ENCODE measurements at places on chromosomes 7 and 10.

DNA sequence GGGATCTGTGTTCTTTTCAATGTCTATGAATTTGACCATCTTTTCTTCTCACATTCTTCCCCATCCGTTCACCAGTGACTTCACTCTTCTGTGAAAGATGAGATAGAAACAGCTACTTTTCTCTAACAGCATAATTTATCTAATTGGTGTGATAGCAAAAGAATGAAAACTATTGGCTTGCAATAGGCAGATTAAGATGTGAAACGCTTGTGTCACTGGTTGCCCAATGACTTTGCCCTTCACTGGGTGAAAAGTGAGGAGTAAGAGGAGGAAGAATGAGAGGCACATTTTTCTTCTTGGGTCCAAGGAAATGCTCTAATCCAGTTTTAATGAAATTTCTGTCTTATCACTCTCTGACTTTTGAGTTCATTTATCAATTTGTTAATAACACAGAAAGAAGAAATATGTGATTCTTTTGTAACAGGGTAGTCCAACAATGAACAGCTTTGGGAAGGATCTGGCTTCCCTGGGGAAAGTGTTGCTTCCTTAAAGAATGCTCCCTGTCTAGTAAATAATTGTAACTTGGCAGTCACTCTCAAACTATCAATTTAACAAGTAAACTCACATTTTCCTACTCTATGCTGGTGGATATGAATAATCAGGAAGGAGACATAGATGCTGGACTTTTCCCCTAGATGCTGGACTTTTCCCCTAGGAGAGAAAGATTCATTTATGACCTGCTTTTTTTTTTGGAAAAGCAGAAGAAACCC lies 35.1 kb downstream of the BET1 start:
- DNase-seq, result no peak

GRCh38 chr7:126185959-126186580 lies 1066.7 kb downstream of the GRM8 start:
- DNase-seq, result no peak

- DNase-seq, result no peak
Measured at GRCh38 chr7:106471021-106471420, 186.2 kb upstream of the NAMPT start.

DNA sequence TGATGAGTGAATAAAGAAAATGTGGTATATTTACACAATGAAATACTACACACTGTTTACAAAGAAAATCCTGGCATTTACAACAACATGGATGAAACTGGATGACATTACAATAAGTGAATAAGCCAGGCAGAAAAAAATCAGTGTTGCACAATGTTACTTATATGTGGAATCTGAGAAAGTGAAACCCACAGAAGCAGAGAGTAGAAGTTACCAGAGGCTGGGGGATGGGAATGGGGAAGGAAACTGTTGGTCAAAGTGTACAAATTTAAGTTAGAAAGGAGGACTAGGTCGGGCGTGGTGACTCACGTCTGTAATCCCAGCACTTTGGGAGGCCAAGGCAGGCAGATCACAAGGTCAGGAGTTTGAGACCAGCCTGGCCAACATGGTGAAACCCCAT lies 538.5 kb upstream of the MKI67 start:
- DNase-seq, result no peak

GRCh38 chr10:16646181-16647059 lies 124.7 kb upstream of the C1QL3 start:
- no peak for DNase-seq

DNA sequence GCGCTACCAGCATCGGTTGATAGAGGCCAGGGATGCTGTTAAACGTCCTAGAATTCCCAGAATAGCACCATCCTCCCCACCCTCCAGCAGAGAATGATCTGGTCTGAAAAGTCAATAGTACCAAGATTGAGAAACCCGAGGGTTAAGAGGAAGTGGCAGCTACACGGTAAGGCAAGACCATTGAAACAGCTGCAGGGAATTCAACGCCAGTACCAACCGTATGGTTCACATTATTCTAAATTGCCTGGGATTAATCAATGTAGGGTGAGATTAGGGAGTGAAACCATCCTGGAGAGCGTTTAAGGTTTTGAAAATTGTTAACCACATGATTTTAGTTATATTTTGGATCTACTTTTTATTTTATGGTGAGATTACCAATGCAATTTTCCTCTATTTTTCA lies 352.2 kb downstream of the PRPF18 start:
- DNase-seq, result no peak

DNA sequence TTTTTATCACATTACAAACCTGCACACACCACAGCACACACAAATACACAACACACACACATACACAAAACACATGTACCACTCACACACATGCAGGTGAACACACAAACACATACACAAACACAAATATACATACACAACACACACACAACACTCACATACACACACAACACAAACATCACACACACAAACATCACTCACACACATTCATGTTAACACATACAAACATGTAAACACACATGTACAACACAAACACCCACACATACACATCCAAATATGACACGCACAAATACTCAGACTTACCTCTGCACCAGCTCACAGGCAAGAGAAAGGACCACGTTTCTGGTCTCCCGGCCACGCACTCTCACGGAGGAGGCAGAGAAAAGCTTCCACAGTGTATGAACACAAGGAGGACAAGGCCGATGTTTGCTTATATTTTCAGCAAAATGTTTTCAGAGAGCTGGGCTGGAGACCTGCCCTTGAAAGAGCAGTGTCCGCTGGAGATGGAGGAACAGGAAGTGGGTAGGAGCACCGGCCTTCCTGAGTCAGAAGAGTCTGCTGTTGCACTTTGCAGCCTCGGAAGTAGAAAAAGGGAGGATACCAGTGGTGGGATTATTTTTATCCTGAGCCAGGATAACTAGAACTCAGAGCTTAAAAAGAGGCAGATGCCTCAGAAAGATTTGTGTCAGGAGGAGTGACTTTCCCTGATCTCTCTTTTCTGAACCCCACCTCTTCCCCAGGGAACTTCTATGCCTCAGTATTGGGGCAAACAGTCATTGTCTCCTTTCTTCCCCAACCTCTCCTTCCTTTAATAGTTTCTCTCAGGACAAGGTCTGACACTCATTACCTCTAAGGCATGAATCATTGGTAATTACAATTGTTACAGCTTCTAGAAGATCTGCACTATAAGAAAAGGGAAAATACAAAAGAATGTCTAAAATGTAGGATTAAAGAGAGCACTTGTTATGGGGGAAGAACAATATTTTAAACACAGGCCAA lies at the start of gene GIMAP6:
GIMAP6 (minus strand) TSS at position 520 of the 999 bp plus-strand sequence. CDS start 2,243 bp downstream, outside the sequence.
- no peak for DNase-seq

GRCh38 chr7:25662841-25663800 lies 434.8 kb upstream of the NPVF start:
- no peak for DNase-seq

DNA sequence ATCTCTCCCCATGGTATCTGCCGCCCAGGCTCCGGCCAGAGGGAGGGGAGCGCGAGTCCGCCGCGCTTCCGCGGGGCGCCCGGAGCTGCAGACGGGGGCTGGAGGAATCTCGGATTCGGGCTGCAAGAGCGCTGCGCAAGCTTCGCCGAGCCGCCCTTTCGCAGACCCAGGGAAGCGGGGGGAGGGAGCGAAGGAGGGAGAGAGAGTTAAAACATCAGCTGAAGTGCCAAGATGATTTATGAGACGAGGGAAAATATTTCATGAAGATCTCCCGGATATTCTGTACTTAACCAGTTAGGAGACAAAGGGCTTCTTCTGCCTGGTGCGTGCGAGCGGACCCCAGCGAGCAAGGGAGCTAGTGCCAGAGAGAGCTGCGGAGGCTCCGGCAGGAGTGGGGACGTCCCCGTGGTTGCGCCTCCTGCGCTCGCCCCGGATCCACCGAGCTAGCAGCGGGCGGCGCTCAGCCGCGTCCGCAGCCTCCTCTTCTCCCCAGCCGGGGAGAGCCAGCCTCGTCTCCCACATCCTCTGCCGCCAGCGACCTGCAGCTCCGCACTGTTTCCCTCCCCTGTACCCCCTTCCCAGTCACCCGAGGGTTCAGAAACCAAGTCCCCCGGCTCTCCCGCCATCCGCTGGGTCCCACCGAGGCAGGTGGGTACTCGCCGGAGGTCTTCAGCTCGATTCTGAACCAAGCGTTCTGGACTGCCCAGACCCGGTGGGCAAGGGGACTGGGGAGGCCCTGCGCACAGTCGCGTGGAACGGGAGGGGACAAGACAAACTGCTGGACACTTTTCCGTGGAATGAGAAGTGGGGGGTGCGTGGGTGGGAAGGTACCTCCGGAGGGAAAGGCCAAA lies 1.0 kb upstream of the PAX2 start:
- no peak for DNase-seq

GRCh38 chr7:91156316-91157185 lies 107.7 kb upstream of the FZD1 start:
- DNase-seq, result no peak

- DNase-seq, result no peak
Measured at GRCh38 chr7:120110169-120110568, 162.8 kb upstream of the KCND2 start.

DNA sequence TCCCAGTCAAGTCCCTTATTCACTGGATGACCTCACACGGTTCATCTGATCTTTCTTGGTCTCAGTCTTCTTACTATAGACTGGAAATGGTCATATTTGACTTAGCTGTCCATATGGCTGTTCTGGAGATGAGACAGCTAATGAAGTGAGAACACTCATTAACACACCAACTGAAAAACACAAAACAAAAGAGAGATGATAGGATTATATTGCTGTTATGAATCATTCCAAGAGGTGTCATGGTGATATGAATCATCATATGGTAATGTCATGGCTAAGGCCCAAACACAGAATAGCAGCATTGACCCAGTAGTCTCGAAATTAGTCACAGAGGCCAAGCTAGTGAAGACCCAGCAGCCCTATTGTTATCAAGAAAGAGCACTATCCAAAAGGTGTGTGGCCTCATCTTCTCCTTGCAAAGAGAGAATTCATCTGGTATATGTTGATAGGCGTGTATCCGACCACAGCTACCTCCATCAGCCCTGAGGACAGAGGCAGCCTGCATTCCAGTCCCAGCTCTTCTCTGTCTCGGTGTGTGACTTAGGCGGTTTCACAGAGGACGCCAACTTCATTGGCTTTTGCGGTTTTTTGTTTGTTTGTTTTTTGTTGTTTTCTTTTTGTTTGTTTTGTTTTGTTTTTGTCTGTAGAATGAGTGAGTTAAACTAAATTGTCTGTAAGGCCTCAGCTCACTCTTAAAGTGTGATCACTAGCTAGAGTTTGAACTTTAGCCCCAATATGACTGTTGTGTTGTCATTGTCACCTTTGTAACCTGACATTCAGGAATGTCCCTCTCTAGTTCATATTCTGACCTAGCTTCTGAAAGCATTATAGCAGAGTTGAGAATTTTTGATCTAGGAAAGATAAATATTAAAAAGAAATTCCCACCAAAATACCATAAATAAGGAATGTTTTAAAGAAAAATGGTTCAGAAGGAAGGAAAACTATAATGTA lies 97.4 kb upstream of the PDCD4 start:
- DNase-seq, result no peak
